ENCODE measurements at places on chromosomes 12 and 14.

DNA sequence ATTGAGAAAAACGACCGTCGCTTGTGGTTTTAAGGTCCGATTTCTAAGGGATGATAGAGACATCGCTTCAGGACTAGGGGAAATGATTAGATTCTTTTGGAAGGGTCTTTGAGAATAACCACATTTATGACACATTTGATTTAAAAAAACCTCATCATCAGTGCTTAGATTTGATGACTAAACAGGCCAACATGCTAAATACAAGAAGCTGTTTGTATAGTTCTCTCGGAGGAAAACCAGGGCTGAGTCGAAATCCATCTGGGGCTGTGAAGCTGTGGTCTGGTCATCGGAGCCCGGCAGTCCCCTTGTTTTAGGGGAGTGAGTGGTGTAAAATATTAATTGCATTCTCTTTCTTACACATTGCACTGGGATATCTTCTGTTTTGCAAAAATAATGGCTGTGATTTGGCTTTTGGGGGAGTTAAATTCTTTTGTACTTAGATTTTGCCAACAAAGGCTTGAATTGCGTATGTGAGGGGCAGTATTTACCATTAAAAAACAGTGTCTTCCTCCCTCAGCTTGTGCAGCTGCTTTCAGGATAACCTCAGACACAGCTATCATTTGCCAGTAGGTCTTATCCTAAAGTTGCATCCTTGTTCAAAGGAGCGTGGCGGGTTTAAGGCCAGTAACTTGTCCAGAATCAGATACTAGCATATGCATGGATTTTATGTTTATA, 550 bp downstream of the GNG2 start:
- DNase-seq = no peak

- no peak for DNase-seq
Measured at GRCh38 chr12:18320036-18320617, 58.8 kb downstream of the PIK3C2G start.

- DNase-seq = no peak
Measured at GRCh38 chr14:99554184-99554583, 49.8 kb downstream of the CCDC85C start.

DNA sequence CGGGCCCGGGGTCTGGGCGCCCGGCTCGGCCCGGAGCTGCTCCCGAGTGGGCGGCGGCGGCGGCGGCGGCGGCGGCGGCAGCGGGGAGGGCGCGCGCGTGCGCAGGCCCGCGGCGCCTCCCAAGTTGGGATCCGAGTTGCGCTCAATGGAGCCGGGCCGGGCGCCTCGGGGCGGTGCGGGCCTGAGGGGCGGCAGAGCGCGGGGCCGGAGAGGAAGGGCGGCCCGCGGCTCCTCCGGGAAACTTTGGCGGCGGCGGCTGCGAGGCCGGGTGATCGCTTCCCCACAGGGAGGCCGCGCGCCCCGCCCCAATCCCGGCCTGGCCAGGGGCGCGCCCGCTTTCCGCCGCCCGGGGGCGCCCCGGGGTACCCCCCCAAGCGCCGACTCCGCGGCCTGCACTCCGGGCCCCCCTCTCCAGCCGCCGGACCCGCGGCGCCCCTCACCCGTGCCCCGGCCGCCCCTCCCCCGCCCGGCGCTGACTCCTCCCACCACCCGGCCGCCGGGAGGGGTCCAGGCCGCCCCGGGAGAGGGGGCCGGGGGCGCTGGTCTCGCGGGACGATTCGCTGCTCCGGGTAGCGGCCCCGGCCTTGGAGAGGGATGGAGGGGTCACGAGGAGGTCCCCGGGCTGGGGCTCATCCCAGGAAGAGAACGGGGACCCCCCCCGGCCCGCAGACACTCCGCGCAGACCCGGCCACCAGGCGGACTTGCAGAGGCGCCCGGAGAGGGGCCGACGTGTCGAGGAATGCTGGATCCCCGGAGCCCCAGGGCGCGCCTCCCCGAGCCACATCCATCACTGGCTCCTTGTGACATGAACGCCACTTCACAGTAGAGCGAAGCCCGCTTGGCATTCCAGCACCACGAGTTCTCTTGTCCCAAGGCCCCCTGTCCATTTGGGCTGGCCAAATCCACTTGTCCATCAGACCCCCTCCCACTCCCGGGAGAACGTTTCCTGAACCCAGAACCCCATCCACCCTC, at the start of gene RILPL1:
Gene RILPL1 (minus strand): TSS at position 48 of the 972 bp plus-strand sequence. CDS start 237 bp downstream, outside the sequence.
- no peak for DNase-seq

DNA sequence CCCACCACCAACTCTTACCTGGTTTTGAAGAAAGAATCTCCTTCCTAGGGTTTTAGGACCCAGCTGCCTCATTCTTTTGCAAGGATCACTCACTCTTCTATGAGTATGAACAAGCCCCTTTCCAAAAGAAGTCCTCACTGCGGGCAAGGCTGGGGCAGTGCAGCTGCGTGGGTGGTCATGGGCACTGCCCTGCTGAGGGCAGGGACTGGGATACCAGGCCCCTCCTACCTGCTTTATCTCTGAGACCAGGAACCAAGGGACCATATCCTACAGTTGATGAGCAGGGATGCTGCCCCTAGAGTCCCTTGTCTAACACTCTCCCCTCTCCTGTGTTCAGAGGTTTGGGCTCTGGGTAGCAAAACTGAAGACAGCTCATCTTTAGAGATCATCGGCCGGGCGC, 20.5 kb downstream of the HPD start:
- DNase-seq = no peak

GRCh38 chr12:71732357-71732712, 22.3 kb upstream of the RAB21 start:
- no peak for DNase-seq
